SIG-M5 (cell line): ENCODE measurements at places on chromosomes 6 and 20.

- no peak for DNase-seq
These were observed 19.9 kb downstream of the PSMG4 start for GRCh38 chr6:3278691-3279090.

GRCh38 chr6:152454003-152454402 lies 183.2 kb downstream of the SYNE1 start:
- no peak for DNase-seq

GRCh38 chr6:30839671-30840070 lies 44.6 kb upstream of the DDR1 start:
- no peak for DNase-seq

GRCh38 chr20:33909331-33909921 lies 84.3 kb upstream of the RALY start:
- DNase-seq = no peak

- DNase-seq = no peak
These were observed 15.8 kb downstream of the KCNQ2 start for GRCh38 chr20:63456429-63457284.

DNA sequence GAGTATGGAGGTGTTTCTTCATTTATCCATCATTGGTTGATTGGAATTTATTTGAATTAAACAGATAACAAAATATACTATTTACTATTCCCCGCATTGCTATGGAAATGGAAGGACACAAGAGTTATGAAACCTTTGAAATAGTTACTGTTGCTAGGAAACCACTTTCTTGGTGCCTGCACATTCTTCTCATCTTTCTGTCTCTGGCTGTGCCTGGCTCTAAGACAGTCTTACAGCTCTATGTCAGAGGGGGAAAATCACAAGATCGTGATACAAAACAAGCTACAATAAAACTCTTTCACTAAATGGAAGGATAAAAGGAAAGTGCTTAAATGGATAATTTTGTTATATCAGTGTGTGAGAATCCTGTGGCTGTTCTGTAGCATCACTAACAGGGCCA lies 453.0 kb downstream of the LMBRD1 start:
- DNase-seq = no peak

DNA sequence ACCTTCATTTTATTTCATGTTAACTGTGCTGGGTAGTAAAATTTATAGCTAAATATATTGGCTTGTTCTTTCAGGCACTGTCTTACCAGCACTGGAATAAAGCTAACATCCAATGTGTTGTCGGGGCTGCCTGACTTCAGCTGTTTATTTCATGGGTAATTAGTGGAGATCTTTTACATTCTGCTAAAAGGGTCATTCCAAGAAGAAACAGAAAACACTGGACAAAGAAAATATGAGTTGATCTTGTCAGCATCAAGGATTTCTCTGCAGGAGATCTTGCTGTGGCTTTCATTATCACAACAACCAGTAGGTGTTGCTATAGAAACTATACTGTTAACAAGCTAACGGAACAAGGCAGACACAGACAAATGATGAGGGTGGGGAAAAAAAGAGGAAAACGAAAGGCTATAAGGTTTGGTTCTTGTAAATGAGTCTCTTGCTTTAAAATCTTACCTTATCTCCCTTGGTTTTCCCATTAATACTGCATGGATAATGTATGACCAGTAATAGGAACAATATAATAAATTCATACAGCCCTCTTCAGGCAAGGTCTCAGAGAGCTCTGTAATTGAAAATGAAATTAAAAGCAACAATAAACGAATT lies 206.8 kb downstream of the SIM1 start:
- DNase-seq = peak; percentile 29
